Right lung (tissue), 10 donors: ENCODE measurements at places on chromosomes 2 and 18. TPM values are rescaled to one million over a fixed set of nuclear protein-coding genes. Genes with fewer than 3 reads are reported as not detected.

GRCh38 chr2:171320208-171320621 is 113.6 kb downstream of the METTL8 start:
- no peak for DNase-seq

DNA sequence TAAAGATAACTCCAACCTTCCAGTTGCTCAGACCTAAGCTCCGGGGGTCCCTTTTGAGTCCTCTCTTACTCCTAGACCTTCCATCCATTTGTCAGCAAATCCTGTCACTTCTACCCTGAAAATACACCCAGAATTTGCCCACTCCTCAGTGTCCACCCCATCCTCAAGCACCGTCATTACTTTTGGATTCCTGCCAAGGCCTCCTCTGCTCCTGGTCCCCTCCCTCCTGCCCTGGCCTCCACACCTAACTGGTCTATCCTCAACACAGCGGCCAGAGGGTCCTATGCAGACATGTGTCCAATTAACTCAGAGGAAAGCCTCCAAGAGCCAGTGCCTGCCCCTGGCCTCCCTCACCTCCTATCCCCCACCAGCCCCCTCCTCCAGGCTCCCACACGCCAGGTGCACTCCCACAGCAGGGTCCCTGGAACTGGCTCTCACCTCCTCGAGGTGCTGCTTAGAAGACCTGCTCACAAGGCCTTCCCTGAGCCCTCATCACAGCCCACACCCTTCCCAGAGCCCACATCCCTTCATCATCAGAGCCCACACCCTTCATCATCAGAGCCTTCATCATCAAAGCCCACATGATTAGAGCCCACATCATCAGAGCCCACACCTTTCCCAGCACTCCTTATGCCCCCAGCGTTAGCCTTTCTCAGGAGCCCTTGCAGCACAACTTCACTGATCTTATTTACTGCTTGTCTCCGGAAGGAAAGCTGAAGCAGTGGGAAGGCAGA is 20.4 kb downstream of the FAM178B start:
- no peak for DNase-seq

GRCh38 chr2:180472133-180472532 is 465.0 kb upstream of the CWC22 start:
- DNase-seq: no peak

- no peak for DNase-seq
These were observed 136.0 kb downstream of the ZNF804A start for GRCh38 chr2:184734338-184734737.

- DNase-seq: no peak
These were observed 336.7 kb downstream of the OSR1 start for GRCh38 chr2:19021721-19022120.

- DNase-seq: no peak
These were observed 550 bp upstream of the SFXN5 start for GRCh38 chr2:73072129-73072395.

DNA sequence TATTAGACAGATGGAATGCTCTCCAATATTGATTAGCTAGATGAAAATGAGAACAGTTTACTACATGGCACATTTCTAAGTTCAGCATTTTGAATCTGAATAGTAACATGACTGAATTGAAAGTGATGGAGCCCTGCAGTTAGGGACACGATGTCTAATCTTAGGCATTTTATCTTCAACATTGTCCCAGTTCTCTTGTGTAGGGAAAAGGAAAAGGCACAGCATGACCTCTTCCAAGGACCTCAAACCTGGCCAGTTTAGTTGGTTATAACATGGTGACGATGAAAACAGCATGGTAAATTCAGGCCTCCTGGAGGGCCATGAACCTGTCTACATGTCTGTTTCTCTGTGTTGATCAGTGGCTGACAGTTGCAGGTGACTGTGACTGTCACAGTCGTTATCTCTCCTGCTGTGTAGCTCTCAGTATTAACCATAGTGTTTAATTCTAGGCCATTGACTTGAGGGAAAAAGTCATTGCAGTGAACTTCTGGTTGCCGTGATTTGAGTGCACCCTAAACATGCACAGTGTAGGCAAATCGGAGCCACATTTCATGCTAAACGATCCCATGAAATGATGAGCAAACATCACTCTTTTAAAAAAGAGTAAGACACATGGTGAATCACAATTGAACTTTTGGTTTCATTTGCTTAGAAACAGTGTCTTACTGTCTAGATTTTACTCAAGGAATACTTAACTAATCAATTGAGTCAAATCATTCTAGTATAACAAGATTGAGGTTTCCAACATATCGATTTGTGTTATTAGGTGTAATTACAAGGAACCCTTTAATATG is 129.7 kb downstream of the PHLPP1 start:
- DNase-seq: no peak

- DNase-seq: no peak
These were observed 54.3 kb upstream of the NDUFV2 start for GRCh38 chr18:9048236-9048635.

DNA sequence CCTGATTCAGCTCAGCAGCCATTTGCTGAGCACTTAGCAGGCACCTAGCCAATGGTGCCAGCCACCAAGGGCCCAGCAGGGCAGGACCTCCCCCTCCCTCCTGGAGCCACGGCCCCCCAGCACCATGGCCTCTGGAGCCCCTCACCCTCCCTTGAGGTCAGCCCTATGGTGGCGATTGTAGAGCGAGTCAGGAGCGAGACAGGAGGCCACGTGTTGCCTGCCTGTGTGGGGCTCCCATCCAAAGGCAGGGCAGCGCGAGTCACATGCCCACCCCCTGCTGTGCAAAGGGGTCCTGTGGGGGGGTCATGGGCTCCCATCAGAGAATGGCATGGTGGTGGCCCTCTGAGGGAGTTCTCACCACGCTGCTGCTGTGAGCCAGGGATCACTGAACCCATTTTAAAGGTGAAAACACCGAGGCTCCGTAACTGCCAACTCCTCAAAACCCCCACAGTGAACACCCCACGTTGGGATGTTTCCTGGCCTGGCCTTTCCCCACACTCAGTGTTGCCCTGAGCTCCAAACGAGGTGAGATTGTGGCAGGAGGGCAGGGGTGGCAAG is 35.6 kb downstream of the RAMP1 start:
- no peak for DNase-seq

DNA sequence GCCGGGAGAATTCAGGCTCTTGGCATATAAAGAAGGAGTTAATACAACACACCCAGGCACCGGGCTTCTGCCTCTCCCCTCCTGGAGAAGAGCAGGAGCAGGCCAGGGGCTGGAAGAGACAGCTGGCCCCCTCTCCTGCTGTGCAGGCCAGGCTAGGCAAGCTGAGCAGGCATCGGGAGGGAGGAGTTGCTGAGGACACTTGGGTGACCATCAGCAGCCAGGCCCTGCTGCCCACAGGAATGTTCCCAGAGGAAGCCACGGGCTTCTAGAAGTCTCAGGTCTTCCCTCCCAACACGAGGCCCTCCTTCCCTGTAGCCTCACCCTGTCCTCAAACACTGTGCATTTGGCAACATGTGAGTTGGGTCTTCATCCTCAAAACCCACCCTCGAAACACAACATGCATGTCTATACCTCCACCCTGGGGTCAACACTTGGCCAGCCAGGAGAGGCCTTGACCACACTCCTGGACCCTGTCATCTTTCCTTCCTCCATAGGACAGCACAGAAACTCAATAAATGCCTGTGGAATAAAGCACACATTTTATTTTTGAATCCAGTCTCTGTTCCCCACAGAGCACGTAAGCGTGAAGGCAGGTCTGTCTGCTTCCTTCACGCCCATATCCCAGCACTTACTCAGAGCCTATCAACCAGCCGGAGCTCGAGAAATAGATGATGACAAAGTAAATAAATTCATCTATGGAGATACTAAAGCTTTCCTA is 433.8 kb upstream of the ID2 start:
- DNase-seq: no peak

DNA sequence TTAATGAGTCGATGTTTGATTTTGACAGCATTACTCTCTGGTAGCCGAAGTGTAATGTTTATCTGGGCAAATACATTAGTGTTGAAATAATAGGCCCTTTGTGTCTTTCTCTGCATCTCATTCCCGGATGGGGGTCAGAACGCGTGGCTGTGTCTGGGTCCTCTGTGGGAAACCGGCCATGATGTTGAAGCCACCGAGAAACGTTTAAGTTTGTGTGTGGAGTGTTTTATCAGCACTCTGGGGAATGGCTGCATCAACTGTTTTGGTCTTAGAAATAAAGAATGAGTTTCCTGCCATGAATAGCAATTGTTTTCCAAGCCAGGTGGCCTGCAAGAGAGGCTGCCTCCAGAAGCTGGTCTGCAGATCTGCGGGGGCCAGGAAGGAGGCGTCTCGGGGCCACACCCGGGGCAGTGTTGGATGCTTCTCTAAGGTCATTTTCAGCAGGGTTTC is 69.7 kb downstream of the RNF144A start:
- DNase-seq: no peak

DNA sequence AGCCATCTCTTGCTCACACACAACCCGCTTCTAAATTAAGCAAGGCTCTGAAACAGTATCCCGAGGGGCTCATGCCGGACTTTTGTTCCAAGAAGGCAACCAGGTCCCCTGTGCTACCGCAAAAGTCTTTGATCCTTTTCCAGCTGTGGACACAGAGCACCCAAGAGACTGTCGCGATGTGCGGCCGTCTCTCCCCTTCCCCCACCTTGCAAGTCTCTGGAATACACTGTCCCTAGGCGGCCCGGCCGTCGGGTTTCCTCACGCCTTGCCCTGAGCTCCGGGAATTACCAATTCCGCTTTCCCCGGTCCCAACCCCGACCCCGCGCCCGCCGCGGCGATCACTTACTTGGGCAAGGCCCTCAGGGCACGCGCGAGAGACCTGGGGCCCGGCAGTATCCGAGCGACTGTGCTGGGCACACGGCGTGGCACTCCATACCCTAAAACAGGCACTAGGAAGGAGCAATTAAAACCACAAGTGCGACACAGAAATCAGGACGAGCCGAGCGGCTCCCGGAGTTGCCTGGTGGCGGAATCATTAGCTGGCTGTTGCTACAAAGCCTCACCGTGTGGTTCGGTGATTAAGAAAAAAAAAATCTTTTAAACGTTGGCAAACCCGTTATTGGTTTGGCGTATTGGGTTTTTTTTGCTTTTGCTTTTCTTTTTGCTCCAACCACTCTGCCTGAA is 2.2 kb upstream of the DLX1 start:
- no peak for DNase-seq

M1AP gene
- 0.23 TPM for polyA plus RNA-seq

IL1F10 gene
- not detected for polyA plus RNA-seq

RAD51AP2 gene
- polyA plus RNA-seq: 0.69 TPM

BUB1 gene
- polyA plus RNA-seq: 28.9 TPM

GPR45 gene
- 0.12 TPM for polyA plus RNA-seq

TGFA gene
- polyA plus RNA-seq: 0.67 TPM

SLC38A11 gene
- 1.8 TPM for polyA plus RNA-seq

ERFE gene
- 0.78 TPM for polyA plus RNA-seq

CXCR4 gene
- 53.4 TPM for polyA plus RNA-seq

ETAA1 gene
- polyA plus RNA-seq: 32.1 TPM

CYTIP gene
- 1.6 TPM for polyA plus RNA-seq
